ENCODE measurements at places on chromosomes 7 and 10.

GRCh38 chr7:116979430-116979829 lies 26.1 kb downstream of the ST7 start:
- DNase-seq = no peak

- DNase-seq = no peak
These were observed 98.5 kb downstream of the ST7 start for GRCh38 chr7:117051808-117052207.

DNA sequence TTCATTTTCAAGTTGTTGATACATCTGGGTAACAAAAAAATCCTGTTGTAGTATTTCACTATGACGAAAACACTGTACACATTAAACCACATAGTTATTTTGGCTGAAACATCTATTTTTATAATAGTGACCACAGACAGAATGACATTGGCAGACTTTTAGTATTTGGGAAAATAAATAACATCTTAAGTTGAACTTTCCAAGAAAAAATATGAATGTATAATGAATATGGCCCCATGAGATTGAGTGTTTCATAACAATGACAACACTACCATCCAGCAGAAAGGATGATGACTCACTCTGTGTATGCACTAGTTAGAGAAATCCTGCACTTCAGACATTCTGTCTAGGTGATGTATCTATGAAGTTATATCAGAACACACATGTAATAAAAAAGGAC lies 118.1 kb downstream of the SEMA3D start:
- DNase-seq = no peak

DNA sequence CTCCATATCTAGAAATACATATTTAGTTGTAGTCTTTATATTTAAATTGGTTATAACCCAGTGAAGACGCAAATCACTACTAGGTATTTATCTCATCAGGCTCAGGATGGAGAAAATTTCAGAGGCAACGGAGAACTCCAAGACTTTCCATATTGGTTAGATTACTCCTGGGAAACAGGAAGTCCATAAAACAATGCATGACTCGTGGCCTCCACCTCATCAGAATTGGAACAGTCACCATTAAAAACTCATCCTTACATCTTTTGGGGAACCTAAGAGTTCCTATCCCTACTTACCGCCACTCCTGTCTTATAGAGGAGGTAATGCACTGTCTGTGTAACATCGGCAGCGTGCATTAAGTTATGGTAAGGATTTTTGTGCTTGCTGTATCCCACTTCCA lies 177.6 kb downstream of the PPP1R17 start:
- no peak for DNase-seq
